ENCODE measurements at places on chromosomes 1 and 21.

DNA sequence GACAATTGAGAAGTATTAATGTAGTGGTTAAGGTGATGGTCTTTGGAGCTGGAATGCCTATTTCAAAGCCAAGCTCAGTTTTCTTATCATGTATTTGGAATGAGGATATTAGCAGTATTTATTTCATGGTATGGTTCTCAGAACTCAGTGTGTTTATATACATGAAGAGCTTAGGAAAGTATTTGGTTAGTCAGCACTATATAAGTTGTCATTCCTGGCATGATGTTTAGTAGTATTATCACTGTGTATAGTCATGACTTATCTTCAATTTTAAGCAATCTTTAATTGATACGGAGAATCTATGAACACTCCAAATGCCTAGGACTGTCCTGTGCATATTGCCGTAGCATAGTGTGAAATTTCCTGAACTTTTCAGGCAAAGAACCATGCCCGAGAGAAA is 501.9 kb upstream of the USP24 start:
- no peaks in the 10 kb centered on the region for H3K4me1 ChIP-seq
- H3K27ac ChIP-seq: no peak overlapping the region
- H3K4me3 ChIP-seq: no peak overlapping the region
- no peak for DNase-seq

DNA sequence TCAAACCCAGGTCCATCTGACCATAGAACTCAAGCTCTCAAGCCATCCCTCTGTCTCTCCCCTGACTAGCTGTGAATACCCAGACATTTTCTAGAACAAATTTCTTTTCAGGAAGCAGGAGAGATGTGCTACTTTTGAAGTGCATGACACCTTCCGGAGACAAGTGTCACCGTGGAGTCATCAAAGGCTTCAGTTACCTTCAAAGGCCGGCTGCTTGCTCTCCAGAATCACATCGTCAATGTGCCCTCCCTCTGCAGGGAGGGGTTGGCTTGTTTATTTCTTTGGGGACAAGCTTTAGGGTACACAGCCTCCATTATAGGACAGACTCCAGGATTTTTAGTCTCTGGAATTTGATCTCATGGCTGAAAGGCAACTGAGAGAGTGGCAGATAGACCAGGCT is 37.7 kb upstream of the IGSF21 start:
- peaks cover 7% of the 10 kb centered on the region for H3K27me3 ChIP-seq
- no peaks in the 10 kb centered on the region for H3K36me3 ChIP-seq
- no peak for DNase-seq
- no peak overlapping the region for H3K4me3 ChIP-seq
- no peaks in the 10 kb centered on the region for H3K4me1 ChIP-seq

- no peaks in the 10 kb centered on the region for H3K4me1 ChIP-seq
- H3K27me3 ChIP-seq: no peaks in the 10 kb centered on the region
- H3K4me3 ChIP-seq: no peak overlapping the region
These were observed 97.1 kb downstream of the DUSP10 start for GRCh38 chr1:221644663-221645258.

- no peak for DNase-seq
- no peak overlapping the region for H3K27ac ChIP-seq
- no peak overlapping the region for H3K4me3 ChIP-seq
- H3K27me3 ChIP-seq: peaks cover 8% of the 10 kb centered on the region
- no peaks in the 10 kb centered on the region for H3K4me1 ChIP-seq
- no peaks in the 10 kb centered on the region for H3K36me3 ChIP-seq
These were observed 473.7 kb upstream of the DAB1 start for GRCh38 chr1:57897581-57897980.

GRCh38 chr1:6635910-6636760 is 11.5 kb downstream of the THAP3 start:
- no peaks in the 10 kb centered on the region for H3K27me3 ChIP-seq
- DNase-seq: no peak
- H3K36me3 ChIP-seq: peaks cover 5% of the 10 kb centered on the region
- no peak overlapping the region for H3K4me3 ChIP-seq
- H3K27ac ChIP-seq: no peak overlapping the region

GRCh38 chr1:224368409-224368808 is 11.7 kb downstream of the CNIH4 start:
- H3K27me3 ChIP-seq: no peaks in the 10 kb centered on the region
- H3K4me1 ChIP-seq: peaks cover 78% of the 10 kb centered on the region
- DNase-seq: no peak

DNA sequence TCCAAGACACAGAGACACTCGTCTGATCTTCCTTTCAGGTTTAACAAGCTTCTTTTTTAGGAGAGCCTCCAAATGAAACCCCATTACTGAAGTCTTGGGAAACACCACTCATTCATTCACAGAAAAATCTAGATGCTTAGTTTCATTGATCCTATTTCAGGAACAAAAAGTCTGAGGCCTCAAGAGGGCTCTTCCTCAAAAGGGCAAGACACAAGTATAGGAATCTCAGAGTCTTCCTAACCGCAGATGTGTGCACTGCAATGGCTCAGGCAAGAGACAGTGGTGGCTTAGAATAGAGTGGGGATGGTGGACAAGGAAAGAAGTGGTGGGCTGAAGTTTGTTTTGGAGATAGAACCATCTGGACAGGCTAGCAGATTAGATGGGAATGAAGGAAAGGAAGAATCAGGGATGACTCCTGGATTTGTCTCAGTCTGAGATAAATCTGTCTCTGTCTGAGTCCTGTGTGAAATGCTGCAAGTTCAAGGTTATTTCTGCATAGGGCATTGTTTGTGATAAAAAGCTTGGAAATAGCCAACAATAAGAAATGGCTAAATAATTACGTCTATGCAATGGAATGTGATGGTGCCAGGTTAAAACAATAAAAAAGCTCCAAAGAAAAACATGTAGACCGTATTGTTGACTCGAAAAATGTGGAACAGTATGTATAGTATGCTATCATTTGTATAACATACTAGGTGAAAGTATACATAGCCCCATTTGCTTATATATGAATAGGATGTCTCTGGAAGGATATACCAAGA is 8.9 kb upstream of the CTSE start:
- DNase-seq: no peak
- no peak overlapping the region for H3K27ac ChIP-seq
- H3K27me3 ChIP-seq: peaks cover 46% of the 10 kb centered on the region
- peaks cover 4% of the 10 kb centered on the region for H3K4me1 ChIP-seq
